Stimulated activated CD8-positive, alpha-beta memory T cell treated with anti-CD3 and anti-CD28 coated beads, Interleukin-4, amount 100 ng/mL, for 48 hours (primary cell): ENCODE measurements at places on chromosomes 12 and 14.
A peak's percentile ranks its signal among the peaks of the same experiment; 100 is the strongest.

GRCh38 chr12:26231921-26232320, 36.5 kb downstream of the SSPN start:
- DNase-seq: no peak

DNA sequence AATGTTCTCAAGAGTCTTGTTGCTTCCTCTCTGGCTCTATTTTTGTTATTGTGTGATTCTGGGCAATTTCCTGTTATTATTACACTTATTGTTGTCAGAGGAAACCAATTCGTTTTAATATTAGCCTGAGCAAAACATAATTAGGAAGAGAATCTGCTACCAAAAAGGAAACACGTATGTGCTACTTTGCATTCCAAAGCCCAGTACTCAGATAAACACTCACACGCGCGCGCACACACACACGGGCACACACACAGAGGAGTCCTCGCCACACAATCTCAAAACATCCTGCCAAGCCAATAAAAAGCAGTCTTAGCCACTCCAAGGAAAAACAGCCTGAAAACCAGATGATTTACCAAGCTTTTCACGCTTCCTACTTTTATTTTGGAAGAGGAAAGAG, 400.7 kb downstream of the NUAK1 start:
- DNase-seq: no peak

DNA sequence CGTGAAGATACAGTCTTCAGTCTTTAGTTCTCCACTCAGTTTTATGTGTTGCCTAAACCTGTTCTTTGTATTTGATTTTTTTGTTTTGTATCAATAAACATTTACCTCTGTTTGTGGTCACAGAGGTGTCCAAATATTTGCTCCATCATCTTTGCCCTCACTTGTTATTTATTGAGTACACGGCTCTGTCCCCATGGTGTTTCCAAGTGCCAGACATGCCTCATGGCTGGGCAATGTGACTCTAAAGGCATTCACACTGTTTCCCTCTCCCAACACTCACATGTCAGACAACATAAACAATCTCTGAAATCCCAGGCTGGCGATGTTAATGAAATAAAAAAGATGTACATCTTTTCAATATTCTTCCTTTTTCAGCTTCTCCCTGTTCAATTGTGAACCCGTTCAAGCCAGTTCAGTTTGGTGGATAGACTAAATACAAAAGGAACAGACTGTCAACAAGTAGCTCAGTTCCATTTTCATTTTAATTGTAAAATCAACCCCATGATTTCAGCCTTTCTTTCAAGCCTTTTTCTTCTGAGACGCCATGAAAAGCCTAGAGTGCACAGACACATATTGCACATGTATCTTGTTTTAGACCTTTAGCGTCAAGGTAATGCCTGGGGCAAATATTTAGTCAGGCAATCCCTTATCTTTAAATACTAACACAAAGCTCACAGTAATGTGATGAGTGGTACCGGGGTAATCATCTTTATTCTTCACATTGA, 680.7 kb downstream of the GALC start:
- DNase-seq: no peak

GRCh38 chr14:70073924-70074566, 114.7 kb downstream of the SLC8A3 start:
- peak; percentile 77 for DNase-seq

- DNase-seq: peak; percentile 73
Observed at GRCh38 chr12:111443586-111443985, 37.9 kb downstream of the SH2B3 start.

GRCh38 chr12:67006610-67007009, 262.5 kb upstream of the CAND1 start:
- no peak for DNase-seq

GRCh38 chr14:32692441-32692840, 246.2 kb upstream of the NPAS3 start:
- DNase-seq: no peak

GRCh38 chr12:6960593-6961277, 9.6 kb downstream of the PTPN6 start:
- DNase-seq: peak; percentile 54

DNA sequence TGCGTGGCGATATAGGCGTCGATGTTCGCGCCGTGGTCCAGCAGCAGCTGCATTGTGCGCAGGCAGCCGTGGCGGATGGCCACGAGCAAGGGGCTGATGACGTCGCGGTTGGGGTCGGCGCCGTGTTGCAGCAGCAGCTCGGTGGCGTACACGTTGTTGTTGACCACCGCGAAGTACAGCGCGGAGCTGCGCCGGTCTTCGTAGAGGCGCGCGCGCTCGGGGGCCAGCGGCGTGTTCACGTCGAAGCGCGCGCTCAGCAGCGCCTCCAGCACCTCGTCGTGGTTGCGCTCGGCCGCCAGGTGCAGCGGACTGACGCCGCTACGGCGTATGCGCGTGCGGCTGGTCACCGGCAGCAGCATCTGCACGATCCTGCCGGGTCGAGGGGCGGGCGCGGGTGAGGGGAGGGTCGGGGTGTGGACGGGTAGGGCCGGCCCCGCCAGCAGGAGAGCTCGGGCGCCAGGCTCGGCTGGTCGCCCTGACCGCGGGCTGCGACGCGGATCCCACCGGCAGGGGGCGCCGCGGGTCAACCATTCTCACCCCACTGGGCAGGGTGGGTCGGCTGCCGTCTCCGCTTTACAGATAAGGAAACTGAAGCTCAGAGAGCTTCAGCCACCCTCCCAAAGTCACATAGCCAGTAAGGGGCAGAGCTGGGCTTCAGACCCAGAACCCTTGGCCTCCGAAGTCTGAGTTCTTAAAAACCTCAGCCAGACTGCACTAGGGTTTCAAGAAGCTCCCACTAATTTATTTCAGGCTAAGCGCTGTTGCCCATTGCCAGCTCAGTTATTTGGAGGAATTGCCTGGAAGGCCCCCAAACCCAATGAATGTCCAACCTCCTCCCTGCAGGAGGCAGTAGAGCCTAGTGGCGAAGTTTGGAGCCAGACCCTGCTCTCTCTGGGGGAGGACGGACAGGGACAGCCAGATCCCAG, 12.4 kb downstream of the FAM181A start:
- peak; percentile 97 for DNase-seq

GRCh38 chr12:103373088-103373523, 122.7 kb downstream of the C12orf42 start:
- DNase-seq: no peak

DNA sequence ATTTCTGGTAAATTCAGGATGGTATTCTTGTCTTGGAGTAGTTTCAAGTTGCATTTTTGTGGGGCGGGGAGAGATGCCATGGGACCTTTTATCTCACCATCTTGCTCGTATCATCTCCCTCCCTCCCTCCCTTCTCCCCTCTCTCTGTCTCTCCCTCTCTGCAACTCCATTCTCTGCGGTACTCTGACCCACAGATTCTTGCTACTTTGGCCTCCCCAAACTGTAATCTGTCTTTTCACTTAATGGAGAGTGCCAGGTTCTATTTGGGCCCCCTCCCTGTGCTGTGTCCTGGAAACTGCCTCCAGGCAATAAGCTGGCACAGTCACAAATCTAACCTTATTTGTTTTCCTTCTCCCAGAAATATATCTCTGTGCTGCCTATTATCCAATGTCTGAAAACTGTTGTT, 175.2 kb downstream of the PAWR start:
- no peak for DNase-seq

- no peak for DNase-seq
Observed at GRCh38 chr12:19190292-19191031, 60.9 kb downstream of the PLEKHA5 start.

GRCh38 chr14:63046339-63047268, 1.3 kb upstream of the KCNH5 start:
- no peak for DNase-seq

DNA sequence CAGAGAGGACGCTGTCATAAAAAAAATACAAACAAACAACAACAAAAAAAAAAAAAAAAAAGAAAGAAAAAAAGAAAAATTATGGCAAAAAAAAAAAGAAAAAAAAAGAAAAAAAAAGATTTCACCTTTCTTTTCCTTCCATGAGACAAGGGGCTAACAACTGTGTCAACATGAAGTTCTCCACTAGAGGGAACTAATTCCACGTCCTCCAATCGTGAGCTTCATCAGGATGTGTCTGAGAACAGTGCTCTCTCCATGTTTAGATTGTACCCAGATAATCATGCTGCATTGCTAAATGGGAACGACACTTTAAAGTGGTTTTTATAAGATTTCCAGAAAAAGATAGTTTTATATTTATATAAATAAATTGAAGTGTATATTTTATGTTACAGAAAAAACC, 96.2 kb upstream of the PTPRB start:
- DNase-seq: no peak

DNA sequence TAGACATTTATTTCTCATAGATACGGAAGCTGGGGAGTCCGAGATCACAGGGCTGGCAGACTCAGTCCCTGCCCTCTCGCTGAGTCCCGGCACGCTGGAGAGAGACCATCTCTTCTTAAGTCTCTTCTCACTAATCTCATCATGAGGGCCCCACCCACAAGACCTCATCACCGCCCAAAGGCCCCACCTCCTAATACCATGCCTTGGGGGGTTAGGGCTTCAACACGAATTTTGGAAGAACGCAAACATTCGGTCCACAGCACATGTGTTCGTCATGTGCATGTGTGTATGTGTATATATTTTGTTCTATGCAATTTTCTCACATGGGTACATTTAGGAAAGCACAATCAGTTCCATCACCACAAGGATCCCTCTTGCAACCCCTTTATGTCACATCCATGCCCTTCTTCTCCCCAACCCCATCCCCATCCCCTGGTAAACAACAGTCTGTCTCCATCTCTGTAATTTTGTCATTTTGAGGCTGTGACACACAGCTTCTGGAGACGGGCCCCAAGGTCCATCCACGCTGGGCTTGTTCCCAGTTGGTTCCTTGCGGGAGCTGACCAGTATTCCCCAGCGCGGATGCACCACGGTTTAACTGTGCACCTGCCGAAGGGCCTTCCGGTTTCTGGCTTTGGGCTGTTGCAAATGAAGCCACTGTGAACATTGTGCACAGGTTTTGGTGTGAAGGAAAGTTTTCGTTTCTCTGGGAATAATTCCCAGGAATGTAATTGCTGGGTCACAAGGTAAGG, 317.5 kb upstream of the DIO3 start:
- no peak for DNase-seq

DNA sequence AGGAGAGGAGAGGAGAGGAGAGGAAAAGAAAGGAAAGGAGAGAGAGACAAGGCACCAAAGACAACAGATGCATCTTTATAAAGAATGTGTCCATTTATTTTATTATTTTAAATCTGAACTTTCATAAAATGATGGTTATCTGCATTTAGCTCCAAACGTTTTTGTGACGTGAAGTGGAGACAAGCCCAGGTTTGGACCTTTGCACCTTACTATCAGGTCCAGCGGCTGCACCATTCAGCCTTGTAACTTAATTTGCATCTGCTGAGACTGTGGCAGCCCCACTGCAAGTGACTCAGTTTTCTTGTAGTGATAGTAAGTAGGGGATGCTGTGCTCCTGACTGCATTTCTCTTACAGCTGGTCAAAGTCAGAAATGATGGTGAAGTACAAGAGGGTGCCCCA, 130.7 kb downstream of the NTF3 start:
- no peak for DNase-seq

- DNase-seq: no peak
Observed at GRCh38 chr12:56150563-56150962, 1.8 kb upstream of the MYL6B start.

- no peak for DNase-seq
Observed at GRCh38 chr12:57783466-57783801, 847 bp downstream of the TSFM start.

DNA sequence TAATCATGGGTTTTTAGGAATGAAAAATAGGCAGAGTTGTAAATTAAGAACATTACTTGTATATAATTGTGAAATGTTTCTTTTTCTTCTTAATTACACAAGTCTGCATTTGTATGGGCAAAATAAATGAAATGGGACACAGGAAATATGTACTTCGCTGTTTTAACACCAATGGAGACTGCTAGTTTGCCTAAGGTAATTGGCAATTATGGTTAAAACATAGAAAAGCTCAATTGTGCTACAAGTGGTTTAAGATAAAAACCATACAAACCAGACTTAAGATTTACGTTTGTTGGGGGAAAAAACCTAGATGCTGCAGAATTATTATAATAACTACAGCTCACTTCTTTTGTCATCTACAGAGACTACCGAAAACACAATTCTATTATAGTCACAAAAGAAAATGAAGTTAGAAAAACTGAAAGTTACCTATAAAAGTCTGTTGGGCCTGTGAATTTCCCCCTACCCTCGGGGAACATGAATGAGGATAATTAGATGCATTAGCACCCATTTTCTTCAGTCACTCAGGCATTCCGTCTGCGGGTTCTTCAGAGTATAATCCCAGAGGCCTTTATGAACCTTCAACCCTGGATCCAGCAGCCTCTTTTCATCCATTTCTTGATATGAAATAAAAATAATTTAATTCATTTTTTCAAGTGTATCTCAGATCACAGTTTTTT, 37.2 kb downstream of the BTBD7 start:
- no peak for DNase-seq

DNA sequence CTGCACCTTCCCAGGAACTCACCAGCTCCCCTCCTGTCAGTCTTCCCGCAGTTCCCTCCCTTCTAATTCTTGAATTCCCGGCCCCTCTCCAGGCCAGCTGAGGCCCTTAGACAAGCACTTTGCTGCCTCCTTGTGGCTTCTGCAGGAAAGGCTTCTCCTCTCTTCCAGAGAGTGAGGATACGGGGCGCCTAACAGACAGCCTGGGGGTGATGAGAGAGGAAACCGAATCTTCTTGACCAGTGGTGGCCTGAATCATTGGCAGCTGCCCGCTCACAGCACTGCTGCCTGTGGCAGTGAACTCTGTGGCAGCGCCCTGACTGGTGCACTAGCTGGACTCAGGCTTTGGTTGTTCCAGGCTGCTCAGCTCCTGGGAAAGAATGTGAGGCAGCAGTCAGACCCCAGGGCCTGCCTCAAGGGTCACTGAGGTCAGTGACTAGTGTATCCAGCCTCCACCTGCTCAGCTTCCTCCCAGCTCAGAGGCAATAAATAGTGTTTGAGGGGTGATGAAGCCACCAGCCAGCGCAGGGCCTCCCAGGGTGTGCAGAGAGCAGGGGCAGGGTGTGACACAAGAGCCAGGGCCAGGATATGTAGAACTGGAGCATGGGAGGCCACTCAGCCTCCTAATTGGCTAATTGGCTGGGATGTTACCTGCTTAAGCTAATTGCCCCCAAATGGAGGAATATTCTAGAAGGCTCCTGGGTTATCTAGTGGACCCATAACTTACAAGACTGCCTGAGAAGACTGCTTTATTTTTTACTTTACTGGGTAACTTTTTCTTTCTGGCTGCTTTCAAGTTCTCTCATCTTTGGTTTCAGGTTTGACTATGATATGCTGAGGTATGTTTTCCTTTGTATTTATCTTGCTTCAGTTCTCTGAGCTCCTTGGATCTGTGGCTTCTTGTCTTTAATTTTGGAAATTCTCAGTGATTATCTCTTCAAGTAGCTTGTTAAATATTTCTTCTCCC, 12.9 kb upstream of the MCRS1 start:
- DNase-seq: peak; percentile 74

DNA sequence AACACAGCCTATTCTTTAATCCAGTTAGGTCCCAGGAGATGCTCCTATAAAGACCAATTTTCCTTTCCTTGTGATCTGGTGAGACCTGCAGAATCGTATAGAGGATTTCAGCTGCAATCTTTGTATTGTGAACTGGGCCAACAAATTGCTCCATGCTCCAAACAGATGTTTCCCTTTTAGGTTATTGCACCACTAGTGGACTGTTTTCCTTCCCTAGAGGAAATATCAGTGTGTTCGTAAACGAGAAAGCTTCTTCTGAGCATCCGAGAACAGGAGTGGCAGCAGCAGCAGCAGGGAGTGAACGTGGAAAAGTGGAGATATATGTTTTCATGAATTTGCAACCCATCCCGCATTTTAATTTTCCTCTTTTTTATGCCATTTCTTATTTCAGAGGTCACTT, 344.1 kb upstream of the PDE3A start:
- DNase-seq: no peak

GRCh38 chr14:61330511-61330910, 9.1 kb downstream of the PRKCH start:
- no peak for DNase-seq

GRCh38 chr12:116172224-116172849, 105.2 kb downstream of the MED13L start:
- DNase-seq: peak; percentile 48
